ENCODE measurements at places on chromosomes 16 and 17.

DNA sequence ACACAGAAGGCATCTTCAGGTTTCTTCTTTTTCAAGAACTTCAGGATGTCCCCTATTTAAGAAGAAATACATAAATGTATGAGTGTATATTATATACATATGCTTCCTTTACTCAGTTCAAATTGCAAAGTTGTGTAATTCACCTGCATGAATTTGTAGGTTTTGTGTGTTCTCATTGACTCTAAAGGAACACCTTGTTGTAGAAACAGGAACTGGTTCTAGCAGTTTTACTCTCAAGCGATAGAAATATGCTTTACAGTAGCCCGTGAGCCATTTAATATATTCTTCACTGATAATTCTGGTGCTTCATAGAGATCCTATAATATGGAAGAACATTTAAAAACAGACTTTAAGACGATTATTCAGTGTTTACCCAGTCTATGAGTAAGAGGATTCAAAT, 53.3 kb upstream of the LRRC37A3 start:
- no peak for DNase-seq

DNA sequence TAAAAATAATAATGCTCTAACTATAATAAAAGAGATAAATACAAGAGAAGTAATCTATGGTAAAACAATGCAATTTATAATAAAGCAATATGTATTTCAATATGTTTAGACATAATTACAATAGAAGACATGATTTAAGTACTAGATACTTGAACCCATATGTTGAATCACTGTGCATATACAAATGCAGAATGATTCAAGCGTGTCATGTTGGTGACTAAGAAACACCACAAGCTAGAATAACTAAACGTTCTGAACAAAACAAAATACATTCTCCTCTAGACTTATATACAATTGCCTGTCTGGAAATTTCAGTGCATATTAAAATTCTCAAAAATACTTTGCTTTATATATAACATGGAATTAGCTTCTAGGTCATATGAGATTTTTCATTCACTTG, 11.2 kb downstream of the TADA2A start:
- DNase-seq = no peak

GRCh38 chr16:6557353-6558023, 775.2 kb upstream of the RBFOX1 start:
- DNase-seq = no peak

DNA sequence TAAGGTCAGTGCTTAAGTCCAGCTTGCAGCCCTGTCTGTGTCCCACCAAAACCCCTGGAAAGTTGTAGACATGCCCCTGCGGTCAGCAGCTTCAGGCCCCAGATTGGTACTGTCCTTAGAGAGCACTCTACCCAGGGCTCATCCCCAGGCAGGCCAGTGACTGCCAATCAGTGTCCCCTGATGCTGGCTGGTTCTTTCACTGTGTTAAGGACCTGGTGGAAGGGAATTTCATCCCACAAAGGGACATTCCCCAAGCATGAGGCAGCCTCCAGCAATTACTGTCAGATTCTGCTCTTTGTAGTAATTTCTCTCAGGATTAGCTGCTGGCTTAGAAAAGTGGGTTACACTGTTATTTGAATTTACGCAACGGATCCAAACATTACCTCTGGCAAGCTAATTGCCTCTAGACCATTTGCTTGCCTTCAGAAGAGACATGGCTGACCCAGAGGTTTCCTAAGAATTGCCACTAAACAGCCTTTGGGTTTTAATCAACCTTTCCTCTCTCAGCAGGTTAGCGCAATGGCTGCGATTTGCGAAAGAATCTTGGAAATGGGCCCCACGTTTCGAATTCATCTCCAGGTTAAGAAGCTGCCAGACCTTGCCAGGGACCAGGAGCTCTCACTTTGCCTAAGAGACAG, 5.9 kb downstream of the IRX6 start:
- no peak for DNase-seq

DNA sequence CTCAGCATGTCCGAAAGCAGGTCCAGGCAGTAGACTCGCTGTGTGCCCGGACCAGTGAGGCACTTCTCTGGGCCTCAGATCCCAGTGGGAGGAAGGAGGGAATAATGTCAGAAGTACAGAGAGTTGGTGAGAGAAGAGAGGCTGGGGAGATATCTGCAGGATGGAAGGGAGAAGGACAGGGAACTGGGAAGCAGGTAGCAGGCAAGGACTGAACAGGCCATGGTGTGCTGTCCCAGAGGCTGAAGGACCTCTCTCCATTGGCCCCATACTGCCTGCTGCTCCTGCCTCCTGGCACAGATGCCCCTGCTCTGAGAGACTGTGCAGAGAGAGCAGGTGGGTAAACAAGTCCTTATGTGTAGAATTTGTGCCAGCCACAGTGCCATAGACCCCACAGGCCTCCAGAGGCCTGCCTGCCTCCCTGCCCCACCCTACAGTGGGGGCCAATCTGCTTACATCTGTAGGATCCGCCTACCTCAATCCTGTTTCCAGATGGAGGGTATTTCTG, 34.2 kb upstream of the CRHR1 start:
- no peak for DNase-seq

DNA sequence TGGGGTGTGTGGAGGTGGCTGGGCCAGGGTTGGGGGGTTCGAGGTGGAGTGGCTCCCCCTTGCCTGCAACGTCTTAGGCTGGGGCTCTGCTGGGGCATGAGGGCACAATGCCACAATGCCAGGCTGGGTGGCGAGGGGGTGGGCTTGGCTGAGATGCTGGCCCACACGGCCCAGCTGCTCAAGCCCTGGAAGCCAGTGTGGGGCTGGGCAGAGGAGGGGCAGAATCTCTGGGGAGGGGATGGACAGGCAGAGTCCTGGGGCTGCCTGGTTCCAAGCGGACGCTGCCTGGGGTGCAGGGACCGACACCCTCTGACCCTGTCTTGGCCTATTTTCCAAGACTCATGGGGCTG, 37.5 kb upstream of the SSTR5 start:
- DNase-seq = no peak

All from NCI-H2081 treated with DMSO at 0.1 percent for 48 hours (cell line).